ENCODE measurements at places on chromosomes 2 and 18. TPM values are rescaled to one million over a fixed set of nuclear protein-coding genes. Genes with fewer than 3 reads are reported as not detected.

DNA sequence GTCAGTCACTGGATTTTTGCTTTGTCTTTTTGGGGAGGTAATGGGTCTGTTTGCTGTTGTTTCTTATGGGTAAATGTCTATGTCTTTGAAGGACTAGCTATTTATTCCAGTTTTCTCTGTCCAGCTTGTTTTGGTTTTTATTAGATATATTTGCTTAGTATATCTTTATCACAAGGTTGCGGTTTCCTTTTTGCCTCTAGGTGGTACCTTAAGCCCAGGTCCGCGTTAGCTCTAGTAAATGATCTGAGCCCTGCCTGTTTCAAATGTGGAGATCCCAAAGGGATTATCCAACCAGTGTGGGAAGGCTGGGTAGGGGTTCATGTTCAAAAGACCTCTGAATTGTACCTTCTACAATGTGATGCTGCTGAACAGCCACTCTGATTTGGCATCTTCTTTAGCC is 114.5 kb downstream of the MYO3B start:
- no peak for DNase-seq

GRCh38 chr2:241314226-241315092 is 1.0 kb downstream of the HDLBP start:
- DNase-seq, result no peak

The CPLX4 gene
- not detected for total RNA-seq

DNA sequence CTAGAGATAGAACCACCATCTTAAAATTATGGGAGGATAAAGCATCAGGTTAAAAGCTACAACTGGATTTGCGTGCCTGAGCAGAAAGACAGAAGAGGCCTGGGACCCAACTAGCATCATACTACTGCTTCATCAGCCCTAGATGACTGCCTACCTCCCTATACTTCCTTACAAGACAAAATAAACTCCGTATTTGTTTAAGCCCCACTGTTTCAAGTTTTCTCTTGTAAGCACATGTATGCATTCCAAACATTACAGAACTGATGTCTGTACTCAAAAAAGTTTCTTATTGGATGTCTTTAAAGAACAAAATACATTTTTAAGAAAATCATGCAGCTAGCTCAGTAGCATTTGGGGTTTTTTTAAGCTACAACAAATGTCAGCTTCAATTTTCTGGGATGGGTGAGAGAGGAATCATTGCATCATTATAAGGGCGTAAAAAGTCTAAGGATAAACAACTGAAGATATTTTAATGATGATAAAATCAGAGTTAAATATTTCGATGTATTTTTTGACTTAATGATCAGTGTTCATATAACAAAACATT is 213.1 kb downstream of the EXOC6B start:
- DNase-seq, result no peak

GRCh38 chr18:2325308-2325849 is 245.9 kb downstream of the METTL4 start:
- DNase-seq, result peak; percentile 88

DNA sequence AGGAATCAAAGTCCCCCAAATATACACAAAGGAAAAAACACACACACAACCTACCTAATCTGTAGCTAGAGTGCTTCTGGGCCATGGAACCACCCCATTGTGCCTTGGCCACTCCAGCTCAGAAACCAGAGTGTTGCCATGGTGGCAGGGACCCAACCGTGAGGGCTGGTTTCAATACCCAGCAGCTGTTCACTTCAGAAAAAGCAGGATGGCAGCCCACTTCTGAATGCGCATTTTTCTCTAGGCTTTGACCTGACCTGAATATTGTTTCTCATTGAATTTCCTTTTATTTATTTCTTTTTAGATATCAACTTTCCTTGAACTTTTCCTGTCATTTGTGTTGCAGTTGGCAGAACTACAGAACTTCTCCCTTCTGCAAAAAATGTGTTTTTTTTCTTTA is 43.0 kb upstream of the EHBP1 start:
- DNase-seq, result no peak

- DNase-seq, result no peak
Observed at GRCh38 chr2:30481323-30481800, 34.3 kb downstream of the LCLAT1 start.

The APCDD1 gene
- 2.4 TPM for total RNA-seq

The FBXO36 gene
- 0.75 TPM for total RNA-seq

DNA sequence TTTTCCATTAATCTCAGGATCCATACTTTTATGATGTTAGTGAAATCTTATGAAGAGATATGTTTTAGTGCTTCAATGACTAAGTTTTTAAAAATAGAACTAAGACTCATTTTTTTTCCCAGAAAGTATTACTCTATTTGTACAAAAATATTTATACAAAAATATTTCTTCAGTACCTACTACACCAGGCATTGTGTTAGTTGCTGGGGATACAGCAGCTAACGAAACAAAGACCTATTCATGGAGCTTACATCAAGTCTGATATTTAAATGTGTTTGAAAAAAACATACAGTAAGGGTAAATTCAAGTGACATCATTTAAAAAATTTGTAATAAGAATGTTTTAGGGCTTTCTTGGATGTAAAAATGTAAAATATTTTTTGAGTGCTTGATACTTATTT is 11.6 kb downstream of the VAPA start:
- DNase-seq, result no peak

GRCh38 chr2:43139501-43139900 is 86.9 kb downstream of the ZFP36L2 start:
- DNase-seq, result no peak

- no peak for DNase-seq
Observed at GRCh38 chr2:3207091-3207491, 170.5 kb downstream of the EIPR1 start.

The ALPG gene
- total RNA-seq, result not detected

DNA sequence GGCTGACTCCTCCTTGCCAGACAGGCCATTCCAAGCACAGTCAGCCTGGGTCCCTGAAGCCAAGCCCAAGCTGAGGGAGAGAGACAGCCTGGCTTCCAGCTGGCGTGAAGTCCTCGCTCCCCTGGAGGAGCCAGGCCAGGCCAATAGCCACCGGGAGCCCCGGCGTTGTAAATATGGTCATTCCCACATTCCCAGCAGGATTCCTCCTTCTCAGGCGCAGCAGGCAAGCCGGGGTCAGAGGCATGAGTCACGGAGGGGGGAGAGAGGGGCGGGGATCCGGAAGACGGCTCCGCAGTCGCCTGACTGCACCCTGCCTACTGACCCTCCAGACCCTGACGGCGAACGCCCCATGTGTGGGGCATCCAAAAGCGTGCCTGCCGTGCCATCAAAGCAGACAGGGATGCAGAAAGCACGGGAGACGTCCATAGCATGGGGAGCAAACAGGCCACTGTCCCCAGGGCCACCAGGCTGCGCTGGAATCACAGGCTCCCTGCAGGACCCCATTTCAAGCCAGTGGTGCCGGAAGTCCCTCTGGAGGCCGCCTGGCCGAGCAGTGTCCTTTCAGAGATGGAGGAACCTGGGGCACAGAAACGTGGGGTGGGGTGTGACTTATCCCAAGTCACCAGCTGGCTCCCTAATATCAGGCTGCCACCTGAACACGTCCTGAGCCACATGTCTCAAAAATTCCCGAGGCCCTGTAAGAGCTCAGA is 48.2 kb downstream of the TWIST2 start:
- DNase-seq, result no peak

- no peak for DNase-seq
Observed at GRCh38 chr2:146366276-146366675, 1478.6 kb upstream of the ACVR2A start.
